ENCODE measurements at places on chromosomes 4 and X. TPM values are rescaled to one million over a fixed set of nuclear protein-coding genes. Genes with fewer than 3 reads are reported as not detected.

The GLRA3 gene
- not detected for total RNA-seq

The LARP7 gene
- 41.9 TPM for total RNA-seq

The FGD1 gene
- 5.4 TPM for total RNA-seq

The KLHL4 gene
- 0.29 TPM for total RNA-seq

The EDA gene
- 3.1 TPM for total RNA-seq

The RGN gene
- total RNA-seq, result 1.3 TPM

The MAP7D2 gene
- total RNA-seq, result 18.0 TPM

The ERVMER34-1 gene
- total RNA-seq, result not detected

The RPA4 gene
- total RNA-seq, result 1.6 TPM

The ALAS2 gene
- total RNA-seq, result not detected

The ARL9 gene
- not detected for total RNA-seq

The EGFL6 gene
- not detected for total RNA-seq

The CTAG1B gene
- total RNA-seq, result not detected

The PPP4R3C gene
- not detected for total RNA-seq

The CENPVL1 gene
- not detected for total RNA-seq

The INPP4B gene
- total RNA-seq, result 19.4 TPM

The CFAP47 gene
- total RNA-seq, result 2.2 TPM

The MAGIX gene
- total RNA-seq, result 31.4 TPM

The FRMPD3 gene
- total RNA-seq, result not detected

The CXXC4 gene
- total RNA-seq, result not detected

The CLDN34 gene
- not detected for total RNA-seq

The NLGN4X gene
- total RNA-seq, result 3.6 TPM

The NMU gene
- not detected for total RNA-seq

The TNMD gene
- 2.4 TPM for total RNA-seq

The NPY5R gene
- not detected for total RNA-seq

The FAAH2 gene
- total RNA-seq, result 7.2 TPM

The SLC34A2 gene
- not detected for total RNA-seq

The GPR34 gene
- total RNA-seq, result 0.45 TPM

The ERAS gene
- not detected for total RNA-seq

The DSPP gene
- total RNA-seq, result not detected

The IL1RAPL2 gene
- total RNA-seq, result 1.1 TPM

The NXF2B gene
- not detected for total RNA-seq

The TSPYL2 gene
- total RNA-seq, result 41.1 TPM

The WFS1 gene
- 25.2 TPM for total RNA-seq

The SLC38A5 gene
- 6.7 TPM for total RNA-seq

The XAGE1A gene
- total RNA-seq, result not detected

The PRDM8 gene
- total RNA-seq, result 4.0 TPM

The ASMTL gene
- total RNA-seq, result 45.8 TPM

The USP17L26 gene
- not detected for total RNA-seq

The UVSSA gene
- total RNA-seq, result 103 TPM

The TREX2 gene
- total RNA-seq, result 5.1 TPM

The ERCC6L gene
- total RNA-seq, result 2.6 TPM

The ITM2A gene
- total RNA-seq, result 38.8 TPM

The MAGEC2 gene
- total RNA-seq, result not detected

All from stomach (tissue), 19 donors.